ENCODE measurements at places on chromosomes 3 and 15.

GRCh38 chr15:82803793-82804574 lies 1.9 kb downstream of the FSD2 start:
- no peak for DNase-seq

DNA sequence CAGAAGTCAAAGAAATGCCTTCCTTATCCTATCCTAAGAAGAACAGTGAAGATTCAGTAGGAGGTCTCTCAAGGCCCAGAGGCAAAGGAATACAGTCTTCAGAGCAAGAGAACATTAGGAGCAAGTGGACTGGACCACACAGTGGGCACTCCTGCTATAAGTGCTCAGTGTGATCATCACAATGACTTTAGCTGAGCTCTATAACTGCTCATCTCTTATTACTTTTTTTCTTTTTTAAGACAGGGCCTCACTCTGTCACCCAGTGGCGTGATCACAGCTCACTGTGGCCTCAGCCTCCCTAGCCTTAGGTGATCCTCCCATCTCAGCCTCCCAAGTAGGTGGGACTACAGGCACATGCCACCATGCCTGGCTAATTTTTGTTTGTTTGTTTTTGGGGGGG lies 48.1 kb downstream of the COL8A1 start:
- DNase-seq = no peak

GRCh38 chr3:195735036-195735695 lies 14.4 kb downstream of the MUC20 start:
- no peak for DNase-seq

DNA sequence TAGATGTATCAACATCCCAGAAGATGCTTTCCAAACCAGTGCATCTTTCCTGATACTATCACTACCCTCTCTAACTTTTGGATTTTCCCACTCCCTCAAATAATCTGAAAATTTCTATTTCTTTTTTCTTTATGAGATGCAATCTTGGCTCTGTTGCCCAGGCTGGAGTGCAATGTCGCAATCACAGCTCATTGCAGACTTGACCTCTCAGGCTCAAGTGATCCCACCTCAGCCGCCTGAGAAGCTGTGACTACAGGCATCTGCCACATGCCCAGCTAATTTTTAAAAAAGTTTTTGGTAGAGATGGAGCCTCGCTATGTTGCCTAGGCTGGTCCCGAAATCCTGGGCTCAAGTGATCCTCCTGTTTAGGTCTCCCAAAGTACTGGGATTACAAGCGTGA lies 239.7 kb downstream of the SUCLG2 start:
- no peak for DNase-seq

DNA sequence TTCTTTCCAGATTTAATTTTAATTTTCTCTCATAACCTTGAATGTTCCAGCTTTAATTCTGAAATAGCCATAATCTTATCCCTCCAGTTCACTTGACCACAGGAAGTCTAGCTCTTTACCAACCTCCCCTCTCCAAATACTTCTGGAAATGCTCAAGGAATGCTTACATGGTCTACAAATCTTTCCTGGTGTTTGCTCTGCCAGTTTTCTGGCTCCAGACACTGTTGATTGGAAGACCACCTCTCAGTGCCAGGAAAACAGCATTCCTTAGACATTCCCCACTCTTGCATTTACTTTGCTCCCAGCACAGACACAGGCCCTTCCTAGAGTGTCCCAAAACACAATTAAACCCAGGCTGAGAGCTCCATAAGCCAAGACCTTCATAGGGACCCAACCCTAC lies 98.6 kb downstream of the MESD start:
- no peak for DNase-seq

DNA sequence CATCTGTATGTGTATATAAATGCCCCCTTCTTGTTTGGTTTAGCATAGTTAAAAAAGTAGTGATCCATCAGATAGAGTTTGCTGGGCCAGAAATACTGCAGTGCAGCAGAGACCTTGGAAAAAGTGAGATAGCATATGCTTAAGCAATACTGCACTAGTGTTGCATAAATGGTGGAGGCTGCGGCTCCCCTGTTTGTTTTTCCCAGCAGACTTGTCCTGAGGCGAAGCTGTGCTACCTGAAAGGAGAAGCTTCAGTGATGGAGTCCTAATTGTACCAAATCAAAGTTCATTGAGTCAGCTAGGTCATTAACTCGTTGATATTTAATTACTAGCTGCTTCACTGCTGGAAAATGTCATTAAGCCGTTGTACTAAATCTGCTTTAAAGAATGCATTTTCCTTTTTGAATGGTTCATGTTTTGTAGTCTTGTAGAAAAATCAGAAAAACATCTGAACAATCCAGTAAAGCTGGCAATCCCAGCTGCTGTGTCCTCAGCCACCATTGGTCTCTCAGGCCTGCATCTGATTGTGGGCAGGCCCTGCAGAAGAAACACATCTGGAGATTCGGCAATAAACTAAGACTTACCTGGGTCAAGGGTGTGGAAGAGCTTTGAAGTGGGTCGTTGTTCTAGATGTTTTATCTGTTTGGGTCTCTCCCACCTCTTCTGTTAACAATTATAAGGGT lies 169.6 kb downstream of the B3GALNT1 start:
- no peak for DNase-seq

DNA sequence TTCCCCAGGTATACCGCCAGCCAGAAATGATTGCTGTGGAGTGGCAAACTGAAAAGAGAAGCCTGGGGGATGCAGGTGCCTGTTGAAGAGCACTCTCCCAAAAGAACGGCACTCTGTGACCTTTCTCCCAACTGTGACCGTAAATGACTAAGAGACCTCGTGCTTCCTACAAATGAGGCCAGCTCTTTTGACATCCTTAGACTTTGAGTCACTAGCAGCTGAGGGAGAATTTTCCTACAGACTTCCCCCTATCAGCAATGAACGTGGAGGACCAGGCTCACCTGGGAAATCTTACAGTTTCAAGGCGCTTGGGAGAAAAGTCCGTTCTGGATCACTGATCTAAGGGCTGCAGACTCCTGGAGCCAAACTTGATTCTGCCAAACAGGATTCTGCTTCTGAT lies 8.6 kb downstream of the AQP9 start:
- no peak for DNase-seq

All from eye (tissue), 1 donor.